ENCODE measurements at places on chromosomes 11 and 22.

DNA sequence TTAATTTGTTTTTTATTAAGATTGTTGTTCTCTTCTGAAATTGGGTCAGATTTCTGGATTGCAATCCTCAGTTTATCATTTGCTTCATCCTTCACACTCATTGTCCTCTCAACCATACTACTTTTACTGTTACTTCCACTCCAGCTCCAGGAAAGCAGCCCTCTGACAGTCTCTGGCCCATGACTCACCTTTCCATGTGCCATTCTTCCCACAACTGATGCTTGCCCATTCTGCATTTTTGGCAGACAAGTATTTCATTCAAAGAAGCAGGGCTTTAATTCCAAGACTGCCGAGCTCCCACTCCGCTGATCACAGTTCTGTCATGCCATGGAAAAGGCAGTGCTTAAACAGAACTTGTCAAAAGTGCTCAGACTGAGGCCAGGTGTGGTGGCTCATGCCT, 139.2 kb downstream of the WNT11 start:
- no peak for DNase-seq

- DNase-seq, result no peak
Measured at GRCh38 chr22:50622723-50623327, 5.1 kb downstream of the ARSA start.

GRCh38 chr11:69461272-69461962, 20.0 kb upstream of the LINC01488 start:
- DNase-seq, result no peak

DNA sequence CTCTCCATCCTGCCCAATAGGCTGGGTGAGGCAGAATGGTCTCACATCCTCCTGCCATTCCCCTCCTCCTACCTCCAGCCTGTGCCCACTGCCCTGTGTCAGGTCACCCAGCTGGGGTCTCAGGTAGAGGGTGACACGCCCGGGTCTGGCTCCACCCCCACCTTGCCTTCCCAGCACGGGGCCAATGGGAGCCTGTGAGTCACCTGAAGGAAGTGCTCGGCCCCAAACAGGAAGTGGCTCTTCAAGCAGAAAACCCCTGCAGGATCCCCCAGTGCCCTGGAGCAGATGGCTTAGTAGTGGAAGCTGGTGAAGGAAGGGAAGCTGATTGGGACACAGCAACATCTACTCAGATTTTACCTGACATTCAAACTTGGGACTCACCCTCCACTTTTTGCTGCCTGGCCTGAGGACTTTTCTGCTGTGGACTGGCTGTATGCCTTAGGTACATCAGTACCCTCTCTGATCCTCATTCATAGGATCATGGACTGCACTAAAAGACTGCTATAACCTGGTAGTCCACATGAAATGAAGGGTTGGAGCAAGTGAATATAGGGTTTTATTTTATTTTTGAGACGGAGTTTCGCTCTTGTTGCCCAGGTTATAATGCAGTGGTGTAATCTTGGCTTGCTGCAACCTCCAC, 33.4 kb downstream of the GDPD5 start:
- no peak for DNase-seq

- DNase-seq, result no peak
Measured at GRCh38 chr11:130761560-130762220, 154.6 kb downstream of the SNX19 start.

DNA sequence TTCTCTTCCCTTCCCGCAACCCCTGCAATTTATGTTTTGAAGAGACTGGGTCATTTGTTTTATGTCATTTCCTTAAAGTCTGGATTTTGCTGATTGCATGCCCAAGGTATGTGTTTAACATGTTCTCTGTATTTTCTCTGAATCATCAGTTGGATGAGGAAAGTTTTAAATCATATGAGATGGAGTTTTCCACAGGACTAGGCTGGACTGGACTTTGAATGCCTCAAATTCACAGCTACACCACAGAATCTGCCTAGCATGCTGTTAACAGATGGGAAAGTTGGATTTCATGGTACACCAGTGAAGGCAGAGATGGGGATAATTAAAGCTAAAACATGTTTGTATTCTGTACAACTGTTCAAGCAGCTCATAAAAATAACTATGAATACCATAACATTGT, 62.6 kb downstream of the CWC15 start:
- DNase-seq, result no peak

All from neural crest cell (in vitro differentiated cells).